ENCODE measurements at places on chromosomes 2 and 18. TPM values are rescaled to one million over a fixed set of nuclear protein-coding genes. Genes with fewer than 3 reads are reported as not detected.

SCYGR4 gene
- not detected for total RNA-seq

ACVR1C gene
- under 0.01 TPM for total RNA-seq

ALK gene
- not detected for total RNA-seq

HIBCH gene
- 13.5 TPM for total RNA-seq

SLC11A1 gene
- total RNA-seq, result 0.43 TPM

Data from fibroblast of villous mesenchyme (primary cell).